Tibial nerve (tissue), 4 donors: ENCODE measurements at places on chromosomes 16 and 17. TPM values are rescaled to one million over a fixed set of nuclear protein-coding genes. Genes with fewer than 3 reads are reported as not detected.

GRCh38 chr17:30954046-30954830 is 16.6 kb upstream of the RNF135 start:
- no peak for DNase-seq
- H3K27me3 ChIP-seq, result no peaks in the 10 kb centered on the region
- H3K27ac ChIP-seq, result no peak overlapping the region
- no peaks in the 10 kb centered on the region for H3K36me3 ChIP-seq

DNA sequence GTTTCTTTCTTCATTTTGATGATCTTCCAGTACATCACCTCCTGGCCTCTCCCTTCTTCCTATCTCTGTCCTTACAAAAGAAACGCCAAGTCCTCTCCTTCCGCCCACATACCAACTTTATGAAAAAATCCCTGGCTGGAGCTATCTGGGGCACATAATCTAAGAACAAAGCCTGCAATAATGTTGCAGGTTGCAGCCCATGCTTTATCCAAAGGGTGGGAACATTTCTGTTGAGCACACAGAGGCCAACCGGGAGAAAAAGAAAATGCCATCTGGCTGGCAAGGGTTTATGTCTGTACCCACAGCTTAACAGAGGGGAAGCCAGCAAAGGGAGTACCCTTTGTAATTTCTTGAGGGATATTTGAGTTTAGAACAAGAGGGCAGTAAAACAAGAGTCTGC is 409.6 kb downstream of the SOX9 start:
- DNase-seq, result no peak
- H3K27ac ChIP-seq, result no peak overlapping the region
- H3K4me1 ChIP-seq, result no peaks in the 10 kb centered on the region
- H3K36me3 ChIP-seq, result no peaks in the 10 kb centered on the region
- H3K4me3 ChIP-seq, result no peak overlapping the region
- H3K27me3 ChIP-seq, result no peaks in the 10 kb centered on the region

DNA sequence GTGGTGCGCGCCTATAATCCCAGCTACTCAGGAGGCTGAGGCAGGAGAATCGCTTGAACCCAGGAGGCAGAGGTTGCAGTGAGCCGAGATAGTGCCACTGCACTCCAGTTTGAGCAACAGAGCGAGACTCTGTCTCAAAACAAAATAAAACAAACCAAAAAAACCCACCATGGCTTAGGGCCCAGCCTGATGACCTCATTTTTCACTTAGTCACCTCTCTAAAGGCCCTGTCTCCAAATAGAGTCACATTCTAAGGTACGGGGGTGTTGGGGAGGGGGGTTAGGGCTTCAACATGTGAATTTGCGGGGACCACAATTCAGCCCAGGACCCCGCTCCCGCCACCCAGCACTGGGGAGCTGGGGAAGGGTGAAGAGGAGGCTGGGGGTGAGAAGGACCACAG is 1.4 kb upstream of the STH start:
- H3K4me1 ChIP-seq, result no peaks in the 10 kb centered on the region
- H3K27ac ChIP-seq, result no peak overlapping the region
- no peaks in the 10 kb centered on the region for H3K27me3 ChIP-seq
- H3K36me3 ChIP-seq, result no peaks in the 10 kb centered on the region
- H3K4me3 ChIP-seq, result no peak overlapping the region

DNA sequence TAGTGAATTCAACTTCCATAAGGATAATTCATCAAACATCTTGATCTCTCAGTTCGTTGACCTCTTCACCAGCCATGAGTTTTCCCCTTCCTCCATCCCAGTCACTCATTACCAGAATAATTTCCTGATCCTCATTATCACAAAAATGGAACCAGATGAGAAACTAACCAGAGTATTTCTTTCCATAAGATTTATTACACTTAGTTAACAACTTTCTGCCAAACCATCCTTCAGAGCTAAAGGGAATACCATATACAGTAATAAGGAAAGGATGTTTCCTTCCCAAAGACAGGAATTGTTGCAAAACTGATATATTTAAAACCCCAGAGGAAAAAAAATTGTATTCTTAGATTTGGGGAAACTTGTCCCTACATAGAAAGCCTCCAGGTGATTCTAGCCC is 8.6 kb downstream of the KRTAP29-1 start:
- no peak overlapping the region for H3K27ac ChIP-seq
- no peaks in the 10 kb centered on the region for H3K36me3 ChIP-seq

GRCh38 chr17:73304971-73305812 is 6.6 kb downstream of the CDC42EP4 start:
- no peak for DNase-seq
- peak overlapping the region; percentile 24 for H3K4me3 ChIP-seq
- H3K27me3 ChIP-seq, result no peaks in the 10 kb centered on the region
- H3K36me3 ChIP-seq, result no peaks in the 10 kb centered on the region
- H3K27ac ChIP-seq, result peak overlapping the region; percentile 87

DNA sequence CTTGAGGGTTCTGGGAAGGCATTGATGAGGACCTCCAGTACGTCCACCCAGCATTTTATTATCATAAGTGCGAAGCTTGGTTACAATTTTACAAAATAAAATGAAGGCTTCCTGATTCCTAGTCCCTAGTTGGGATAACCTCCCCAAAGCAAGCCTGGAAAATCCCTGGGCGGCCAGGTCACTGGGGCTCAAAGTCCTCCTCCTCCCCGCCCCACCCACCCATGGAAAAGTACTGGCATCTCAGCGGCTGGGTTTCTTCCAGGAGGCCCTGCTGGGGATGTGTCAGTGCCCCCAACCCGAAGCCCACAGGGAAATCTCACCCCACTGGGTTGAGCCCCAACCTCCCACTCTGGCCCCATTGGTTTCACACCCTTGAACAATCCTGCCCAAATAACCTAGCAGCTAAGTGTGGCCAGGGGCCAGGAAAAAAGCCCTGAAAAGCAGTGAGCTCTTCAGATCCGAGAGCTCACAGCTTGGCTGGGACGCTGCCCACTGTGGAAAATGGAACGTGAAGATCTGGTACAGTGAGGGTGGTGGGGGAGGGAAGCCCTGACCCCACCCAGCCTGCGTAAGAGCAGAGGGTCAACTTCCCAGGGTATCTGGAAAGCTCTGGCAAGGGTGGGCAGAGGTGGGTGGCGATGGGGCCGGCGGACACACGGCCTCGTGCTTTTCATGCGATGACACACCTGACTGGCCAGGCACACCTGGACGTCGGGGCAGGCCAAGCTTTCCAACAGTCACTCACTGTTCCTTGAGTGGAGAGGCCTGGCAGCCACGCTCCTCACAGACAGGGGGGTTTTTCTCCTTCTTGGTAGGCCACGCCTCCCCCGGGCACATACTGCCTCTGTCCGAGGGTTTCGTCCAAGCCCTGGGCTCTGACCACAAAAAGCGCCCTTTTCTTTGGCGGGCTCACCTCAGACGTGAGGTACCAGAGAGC is 324.5 kb downstream of the SOX9 start:
- DNase-seq, result no peak
- no peaks in the 10 kb centered on the region for H3K27me3 ChIP-seq
- H3K4me1 ChIP-seq, result no peaks in the 10 kb centered on the region
- H3K27ac ChIP-seq, result no peak overlapping the region
- no peak overlapping the region for H3K4me3 ChIP-seq

DNA sequence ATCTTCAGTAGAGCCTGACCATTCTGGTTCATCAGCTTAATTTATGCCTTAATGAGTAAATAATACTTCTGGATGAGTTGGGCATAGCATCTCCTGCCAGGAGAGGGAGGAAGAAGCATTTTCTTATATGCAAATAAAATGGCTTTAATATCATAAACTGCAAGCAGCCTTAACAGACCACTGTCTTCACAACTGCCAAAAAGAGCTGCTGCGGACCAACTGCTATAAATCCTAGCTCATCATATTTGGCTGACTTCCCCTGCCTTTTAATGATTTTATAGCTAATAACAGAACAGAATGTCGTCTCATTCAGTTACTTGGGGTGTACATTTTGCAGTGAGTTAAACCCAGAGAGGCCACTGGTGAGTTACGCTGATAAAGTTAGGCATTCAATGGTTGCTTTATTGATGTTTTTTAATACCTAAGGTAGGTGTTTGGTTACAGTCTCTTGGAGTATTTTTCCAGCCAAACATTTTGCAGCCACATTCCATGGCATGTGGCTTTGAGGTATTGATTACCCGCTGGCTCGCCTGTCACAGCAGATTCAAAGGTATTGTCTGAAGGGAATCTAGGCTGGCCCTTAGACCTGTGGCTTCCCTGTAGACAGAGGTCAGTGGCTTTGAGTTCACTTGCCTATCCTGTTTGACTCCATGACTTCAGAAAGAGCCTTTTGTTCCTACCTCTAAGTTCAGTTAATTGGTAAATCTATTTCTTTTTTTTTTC is 16.4 kb downstream of the FAM20A start:
- no peaks in the 10 kb centered on the region for H3K27me3 ChIP-seq
- H3K27ac ChIP-seq, result no peak overlapping the region
- no peaks in the 10 kb centered on the region for H3K36me3 ChIP-seq
- peaks cover 31% of the 10 kb centered on the region for H3K4me1 ChIP-seq
- no peak for DNase-seq

CACNA1G gene
- not detected for total RNA-seq

PRAC2 gene
- total RNA-seq, result not detected

NDE1 gene
- 43.7 TPM for total RNA-seq

KRTAP1-1 gene
- total RNA-seq, result not detected

KRTAP2-2 gene
- not detected for total RNA-seq

C1QTNF1 gene
- 89.4 TPM for total RNA-seq

PRDM7 gene
- not detected for total RNA-seq

ENPP7 gene
- total RNA-seq, result not detected

TPSG1 gene
- total RNA-seq, result not detected
